ENCODE measurements at places on chromosomes 16 and 17.
A peak's percentile ranks its signal among the peaks of the same experiment; 100 is the strongest.

- H3K4me3 ChIP-seq = peak overlapping the region; percentile 95
- H3K27ac ChIP-seq = peak overlapping the region; percentile 66
- peaks cover 19% of the 10 kb centered on the region for H3K4me1 ChIP-seq
- H3K36me3 ChIP-seq = peaks cover 5% of the 10 kb centered on the region
- H3K27me3 ChIP-seq = no peaks in the 10 kb centered on the region
Observed at GRCh38 chr16:89721546-89722391, 432 bp downstream of the ZNF276 start.

GRCh38 chr16:24730914-24731313 is 1.5 kb downstream of the TNRC6A start:
- H3K27ac ChIP-seq = peak overlapping the region; percentile 96
- peak overlapping the region; percentile 43 for H3K4me3 ChIP-seq
- H3K36me3 ChIP-seq = peaks cover 15% of the 10 kb centered on the region
- no peaks in the 10 kb centered on the region for H3K27me3 ChIP-seq
- peaks cover 25% of the 10 kb centered on the region for H3K4me1 ChIP-seq

DNA sequence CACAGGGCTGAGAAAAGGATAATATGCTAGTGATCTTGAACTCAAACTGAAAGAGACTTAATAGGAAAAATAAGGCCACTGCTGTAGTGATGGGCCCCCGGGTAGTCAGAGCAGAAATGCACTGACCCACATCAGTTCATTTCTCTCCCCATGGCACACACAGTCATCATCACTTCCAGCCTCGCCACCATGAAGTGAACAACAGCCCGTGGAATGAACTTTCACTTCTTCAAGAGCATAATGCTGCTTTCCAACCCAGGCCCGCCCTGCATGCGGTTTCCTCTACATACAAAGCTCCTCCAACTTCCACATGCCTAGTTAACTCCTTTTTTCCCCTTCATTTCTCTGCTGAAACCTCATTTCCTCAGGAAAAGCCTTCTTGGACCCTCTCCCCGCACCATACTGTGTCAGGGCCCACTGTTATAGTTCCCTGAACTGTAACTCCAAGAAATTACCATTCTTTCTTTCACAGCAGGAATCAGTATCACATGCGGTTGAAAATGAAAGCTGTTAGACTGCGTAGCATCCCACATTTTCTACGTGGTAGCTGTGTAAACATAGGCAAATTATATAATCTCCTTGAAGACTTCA is 65.8 kb upstream of the SMIM36 start:
- H3K36me3 ChIP-seq = no peaks in the 10 kb centered on the region
- no peak overlapping the region for H3K4me3 ChIP-seq
- peaks cover 6% of the 10 kb centered on the region for H3K4me1 ChIP-seq
- DNase-seq = peak; percentile 26

- no peaks in the 10 kb centered on the region for H3K4me1 ChIP-seq
- H3K27ac ChIP-seq = no peak overlapping the region
- no peaks in the 10 kb centered on the region for H3K27me3 ChIP-seq
Observed at GRCh38 chr16:5918567-5919130, 821.1 kb upstream of the EEF2KMT start.

DNA sequence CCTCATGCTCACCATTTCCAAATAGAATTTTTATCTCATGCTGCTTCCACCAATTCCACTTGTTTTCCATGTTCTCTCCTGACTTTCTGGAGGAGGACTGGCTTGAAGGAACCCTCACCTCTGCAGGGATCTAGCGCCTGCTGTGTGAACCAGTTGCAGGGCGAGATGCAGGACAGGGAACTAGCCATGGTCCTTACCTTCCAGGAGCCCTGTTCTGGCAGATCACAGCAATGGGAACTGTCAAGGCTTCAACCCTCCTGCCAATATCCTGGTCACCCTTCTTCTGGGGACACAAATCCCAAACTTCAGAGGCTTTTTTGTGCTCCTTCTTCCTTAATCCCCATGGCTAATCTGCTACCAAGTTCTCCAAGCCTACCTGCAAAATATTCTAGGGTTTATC is 60.4 kb upstream of the MMP2 start:
- no peaks in the 10 kb centered on the region for H3K36me3 ChIP-seq
- H3K4me1 ChIP-seq = no peaks in the 10 kb centered on the region
- no peak overlapping the region for H3K4me3 ChIP-seq
- no peak for DNase-seq
- no peak overlapping the region for H3K27ac ChIP-seq

- no peaks in the 10 kb centered on the region for H3K4me1 ChIP-seq
- no peak for DNase-seq
- no peak overlapping the region for H3K4me3 ChIP-seq
- no peak overlapping the region for H3K27ac ChIP-seq
- H3K36me3 ChIP-seq = no peaks in the 10 kb centered on the region
- peaks cover 8% of the 10 kb centered on the region for H3K27me3 ChIP-seq
Observed at GRCh38 chr16:66205287-66206231, 160.9 kb upstream of the CDH5 start.

DNA sequence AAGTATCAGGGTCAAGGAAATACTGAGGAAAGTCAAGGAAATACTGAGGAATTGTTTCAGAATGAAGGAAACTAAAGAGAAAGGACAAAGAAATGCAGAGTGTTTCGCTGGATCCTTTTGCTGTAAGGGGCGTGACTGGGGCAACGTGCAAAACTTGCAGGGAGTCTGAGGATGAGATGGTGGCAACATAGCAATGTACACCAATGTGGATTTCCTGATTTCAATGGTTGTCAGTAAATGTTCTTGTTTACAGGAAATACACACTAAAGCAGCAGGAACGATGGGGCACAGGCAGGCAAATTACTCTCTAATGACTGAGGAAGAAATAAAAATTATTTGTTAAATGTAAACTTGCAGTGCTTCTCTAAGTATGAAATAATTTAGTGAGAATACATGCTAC is 34.4 kb downstream of the ZZEF1 start:
- peak overlapping the region; percentile 8 for H3K27ac ChIP-seq
- no peaks in the 10 kb centered on the region for H3K27me3 ChIP-seq
- DNase-seq = no peak
- no peak overlapping the region for H3K4me3 ChIP-seq
- H3K36me3 ChIP-seq = peaks cover 41% of the 10 kb centered on the region

DNA sequence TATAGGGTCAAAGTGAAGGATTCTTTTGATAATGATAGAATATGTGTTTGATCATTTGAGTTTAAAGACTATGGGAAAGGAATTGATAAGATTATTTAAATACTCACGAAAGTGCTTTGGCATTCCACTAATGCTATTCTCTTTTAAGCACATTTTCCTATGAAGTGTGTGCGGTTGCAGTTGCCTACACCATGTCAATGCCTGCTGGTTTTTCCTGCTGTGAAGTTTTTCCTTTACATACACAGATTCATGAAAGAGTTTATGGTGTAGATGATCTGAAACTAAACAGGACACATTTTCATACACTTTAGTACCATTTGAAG is 78.7 kb downstream of the VMP1 start:
- peak overlapping the region; percentile 97 for H3K27ac ChIP-seq
- peaks cover 21% of the 10 kb centered on the region for H3K4me1 ChIP-seq
- no peaks in the 10 kb centered on the region for H3K27me3 ChIP-seq
- H3K4me3 ChIP-seq = peak overlapping the region; percentile 79
- DNase-seq = no peak

- peaks cover 30% of the 10 kb centered on the region for H3K4me1 ChIP-seq
- H3K4me3 ChIP-seq = no peak overlapping the region
- H3K27me3 ChIP-seq = no peaks in the 10 kb centered on the region
- no peak for DNase-seq
- H3K36me3 ChIP-seq = peaks cover 7% of the 10 kb centered on the region
- H3K27ac ChIP-seq = no peak overlapping the region
Observed at GRCh38 chr17:4934173-4934979, 2.3 kb downstream of the GP1BA start.

DNA sequence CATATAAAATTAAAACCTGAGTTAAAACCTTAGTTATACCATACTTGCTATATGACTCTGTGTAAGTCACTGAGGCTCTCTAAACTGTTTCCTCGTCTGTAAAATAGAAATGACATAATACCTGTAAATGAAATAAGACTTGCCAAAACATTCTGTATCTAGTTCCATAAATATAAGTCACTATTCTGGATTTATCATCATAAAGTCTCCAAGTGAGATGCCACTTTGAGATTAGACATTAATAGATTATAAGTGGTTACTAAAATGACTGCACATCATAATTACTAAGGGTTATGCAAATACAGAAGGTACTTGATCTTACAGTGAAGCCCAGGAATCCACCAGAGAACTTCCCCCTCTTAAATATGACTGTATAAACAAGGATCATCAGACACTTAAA is 12.0 kb upstream of the BRIP1 start:
- peaks cover 2% of the 10 kb centered on the region for H3K4me1 ChIP-seq
- H3K27me3 ChIP-seq = no peaks in the 10 kb centered on the region
- H3K27ac ChIP-seq = no peak overlapping the region
- H3K4me3 ChIP-seq = no peak overlapping the region

DNA sequence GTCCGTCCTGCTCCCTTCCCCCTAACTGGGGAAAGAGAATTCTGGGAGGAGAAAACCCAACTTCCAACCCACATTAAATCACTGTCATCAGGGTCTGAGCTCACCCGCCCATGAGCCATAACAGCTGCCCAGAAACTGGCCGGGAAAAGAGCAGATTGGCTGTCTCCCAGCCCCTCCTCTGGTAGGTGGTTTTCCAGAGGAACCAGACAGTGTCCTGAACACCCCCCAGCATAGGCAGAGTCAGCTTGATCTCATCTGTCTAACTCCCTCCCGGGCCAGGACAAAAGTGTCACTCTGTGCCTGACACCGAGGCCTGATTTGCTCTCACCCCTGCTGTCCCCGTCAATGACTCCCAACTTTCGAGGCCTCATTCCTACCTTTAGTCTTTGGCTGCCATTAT is 197.0 kb downstream of the AXIN2 start:
- H3K36me3 ChIP-seq = no peaks in the 10 kb centered on the region
- H3K4me1 ChIP-seq = no peaks in the 10 kb centered on the region
- no peak overlapping the region for H3K27ac ChIP-seq

DNA sequence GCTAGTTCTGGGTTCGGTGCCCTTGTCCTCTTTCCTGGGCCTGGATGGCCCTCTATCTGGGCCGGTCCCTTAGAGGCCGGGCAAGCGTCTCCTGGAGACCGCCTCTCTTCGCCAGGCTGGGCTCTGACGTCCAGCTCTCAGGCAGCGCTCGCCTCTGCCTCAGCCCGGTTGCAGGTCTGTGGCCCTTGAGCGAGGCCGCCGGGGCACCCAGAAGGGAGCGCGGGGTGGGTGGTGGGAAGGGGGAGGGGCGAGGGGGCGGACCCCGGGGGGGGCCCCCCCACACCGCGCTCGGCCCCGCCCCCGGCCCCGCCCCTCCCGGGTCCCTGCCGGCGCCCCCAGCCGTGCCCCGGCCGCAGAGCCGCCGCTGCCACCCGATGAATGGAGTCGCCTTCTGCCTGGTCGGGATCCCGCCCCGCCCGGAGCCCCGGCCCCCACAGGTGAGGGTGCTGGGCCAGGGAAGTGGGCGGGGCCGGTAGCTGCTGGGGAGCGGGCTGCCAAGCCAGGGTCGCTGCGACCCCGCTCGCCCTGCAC is at the start of gene ARHGAP23:
ARHGAP23 (plus strand) TSS at position 353 of the 531 bp plus-strand sequence; CDS start at position 375, 22 bp downstream.
- peaks cover 17% of the 10 kb centered on the region for H3K4me1 ChIP-seq
- no peak within 1 kb of the TSS for H3K27ac ChIP-seq
- peak; percentile 23 for DNase-seq
- H3K4me3 ChIP-seq = peak within 1 kb of the TSS; percentile 48
- H3K27me3 ChIP-seq = peaks cover 38% of the 10 kb centered on the region
- H3K36me3 ChIP-seq = no peaks in the 10 kb centered on the region

DNA sequence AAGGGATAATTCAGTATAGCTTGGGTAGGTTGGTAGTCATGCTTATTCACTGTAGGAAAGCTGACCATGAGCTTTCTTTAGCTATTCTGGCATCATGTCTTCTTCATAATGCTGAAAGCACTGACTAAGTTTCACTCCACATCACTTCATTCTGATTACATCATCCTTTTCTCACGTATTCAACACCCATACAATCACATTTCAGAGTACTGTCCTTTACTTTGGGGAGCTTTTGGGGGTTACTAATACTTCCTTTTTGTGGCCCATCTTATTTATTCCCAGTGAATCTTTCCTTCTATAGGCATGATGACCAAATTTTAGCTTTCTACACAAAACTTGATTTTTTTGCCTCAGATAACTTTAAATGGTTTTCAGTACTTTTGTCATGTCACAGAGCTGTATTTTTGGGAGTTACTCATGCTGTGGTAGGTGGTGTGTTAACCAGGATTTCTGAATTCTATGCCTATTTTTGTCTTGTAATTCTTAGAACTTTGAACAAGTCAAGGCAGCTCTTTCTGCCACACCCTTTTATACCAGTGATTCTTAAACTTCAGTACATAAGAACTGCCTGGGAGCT is 23.5 kb downstream of the TADA2A start:
- no peak overlapping the region for H3K4me3 ChIP-seq
- H3K27ac ChIP-seq = peak overlapping the region; percentile 26
- H3K27me3 ChIP-seq = no peaks in the 10 kb centered on the region
- H3K36me3 ChIP-seq = peaks cover 7% of the 10 kb centered on the region
